ENCODE measurements at places on chromosomes 3 and 15.
A peak's percentile ranks its signal among the peaks of the same experiment; 100 is the strongest.

DNA sequence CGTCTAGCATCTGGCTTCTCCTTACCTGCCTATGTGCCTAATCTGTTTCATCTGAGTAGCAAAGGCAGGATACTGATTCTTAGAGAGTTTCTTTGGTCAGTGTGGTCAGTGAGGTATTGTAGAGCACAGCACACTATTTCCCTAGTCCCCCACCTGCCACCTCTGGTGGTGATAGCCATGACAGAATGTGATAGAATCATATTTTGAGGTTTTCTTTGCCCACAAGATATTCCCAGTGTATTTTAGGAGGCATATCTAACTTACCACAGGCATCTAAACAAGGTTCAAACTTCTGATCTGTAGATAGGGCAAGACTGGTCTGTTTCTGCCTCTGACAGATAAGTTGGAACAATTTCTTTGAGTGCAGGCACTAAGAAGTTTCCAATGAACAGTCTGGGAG is 188.0 kb downstream of the SOX2 start:
- no peak for DNase-seq

DNA sequence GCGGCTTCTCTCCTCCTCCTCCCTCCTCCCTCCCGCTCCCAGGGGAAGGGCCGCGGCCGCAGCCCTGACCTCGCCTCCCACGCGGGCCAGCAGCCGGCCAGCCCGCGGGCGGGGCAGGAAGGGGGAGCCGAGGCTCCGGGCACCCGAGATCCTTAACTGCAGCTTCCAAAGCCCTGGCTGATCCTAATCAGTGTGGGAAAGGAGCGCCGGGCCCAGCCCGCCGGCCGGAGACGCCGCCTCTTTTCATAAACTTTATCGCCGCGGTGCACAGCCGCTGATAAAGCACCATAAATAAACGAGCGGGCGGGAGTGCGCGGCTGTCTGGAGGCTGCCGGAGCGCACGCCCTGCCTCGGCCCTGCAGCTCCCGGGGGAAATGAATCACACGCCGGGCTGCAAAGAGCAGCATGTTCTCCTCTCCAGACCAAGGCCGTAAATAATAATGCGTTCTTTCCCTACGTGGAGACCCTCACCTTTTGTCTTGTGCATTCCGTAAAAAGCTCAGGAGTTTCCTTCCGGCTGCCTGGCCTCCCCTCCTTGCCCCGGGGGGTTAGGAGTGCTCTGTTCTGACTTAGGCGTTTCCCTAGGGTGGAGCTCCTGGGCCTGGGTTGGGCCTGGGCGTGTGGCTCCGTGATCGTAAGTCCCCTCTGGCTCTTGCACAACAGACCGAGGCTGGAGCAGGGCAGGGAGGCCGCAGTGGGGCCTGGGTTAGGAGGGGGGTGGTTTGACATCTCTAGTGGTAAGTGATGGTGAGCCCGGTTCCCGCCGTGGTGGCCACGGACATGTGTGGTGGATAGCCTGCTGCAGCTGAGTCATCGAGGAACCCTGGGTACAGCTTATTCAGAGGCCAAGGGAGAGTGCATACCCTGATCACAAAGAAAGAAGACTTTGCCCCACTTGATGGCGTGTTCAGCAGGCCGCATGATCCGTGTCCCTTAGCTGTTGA is 132.6 kb upstream of the HES1 start:
- DNase-seq, result peak; percentile 86

GRCh38 chr15:67931861-67932260 is 92.0 kb upstream of the RNU6-1 start:
- DNase-seq, result no peak

- DNase-seq, result no peak
Measured at GRCh38 chr3:26687466-26687865, 64.9 kb downstream of the LRRC3B start.

DNA sequence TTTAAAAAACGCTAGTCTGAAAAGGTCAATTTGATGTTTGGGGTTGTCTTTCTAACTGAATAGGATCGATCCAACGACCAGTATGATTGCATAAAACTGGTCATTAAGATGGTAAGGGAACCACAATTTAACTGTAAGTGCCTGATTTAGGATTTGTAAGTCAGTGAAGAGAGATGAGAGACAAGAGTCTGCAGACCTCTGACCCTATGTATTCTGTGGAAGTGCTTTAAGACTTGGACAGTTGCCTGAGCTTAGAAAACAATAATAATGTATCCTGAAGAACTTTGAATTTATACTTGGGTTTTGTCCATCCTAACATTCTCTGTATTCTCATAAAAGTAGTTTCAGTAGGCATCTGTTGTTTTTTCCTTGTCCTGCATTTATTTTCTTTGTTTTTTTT is 221.4 kb upstream of the SUCLG2 start:
- no peak for DNase-seq

- peak; percentile 27 for DNase-seq
Measured at GRCh38 chr3:57943525-57944495, 64.4 kb upstream of the FLNB start.

- DNase-seq, result no peak
Measured at GRCh38 chr15:51755790-51756189, 4.4 kb downstream of the TMOD2 start.

DNA sequence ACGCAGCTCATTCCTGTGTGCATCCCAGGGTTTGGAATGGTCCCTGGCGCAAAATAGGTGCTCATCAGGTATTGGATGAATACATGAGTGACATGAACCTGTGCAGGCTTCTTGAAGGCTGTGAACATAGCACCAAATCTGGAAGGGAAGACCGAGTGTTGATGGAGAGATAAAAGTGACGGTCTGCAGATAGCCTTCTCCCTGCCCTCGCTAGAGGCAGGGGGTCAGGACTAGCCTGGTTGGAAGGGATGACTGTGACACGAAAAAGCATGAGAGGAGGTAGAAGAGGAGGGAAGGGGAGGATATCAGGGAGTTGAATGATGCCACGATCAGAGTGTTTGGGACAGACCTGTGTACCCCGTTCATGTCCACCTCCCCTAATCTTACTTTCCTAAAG is 267.1 kb downstream of the XXYLT1 start:
- DNase-seq, result peak; percentile 14

GRCh38 chr3:196141052-196141865 is 59.4 kb upstream of the TFRC start:
- no peak for DNase-seq

DNA sequence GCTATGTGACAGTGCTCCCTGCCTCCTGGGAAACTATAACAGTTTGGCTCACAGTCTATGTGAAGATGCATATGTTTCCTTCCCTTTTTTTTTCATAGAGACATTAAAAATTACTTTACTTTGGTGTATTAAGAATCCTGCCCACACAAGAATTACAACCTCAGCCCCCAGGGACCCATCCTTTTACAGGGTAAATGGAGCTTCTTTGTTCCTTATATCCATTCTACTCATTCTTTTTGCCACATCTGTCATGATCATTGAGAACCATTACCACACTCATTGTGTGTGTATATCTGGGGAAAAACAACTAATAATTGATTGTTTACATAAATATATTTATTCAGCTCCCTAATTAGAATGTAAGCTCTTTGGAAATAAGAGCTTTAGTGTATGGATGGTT is 157.4 kb downstream of the SSR3 start:
- no peak for DNase-seq

DNA sequence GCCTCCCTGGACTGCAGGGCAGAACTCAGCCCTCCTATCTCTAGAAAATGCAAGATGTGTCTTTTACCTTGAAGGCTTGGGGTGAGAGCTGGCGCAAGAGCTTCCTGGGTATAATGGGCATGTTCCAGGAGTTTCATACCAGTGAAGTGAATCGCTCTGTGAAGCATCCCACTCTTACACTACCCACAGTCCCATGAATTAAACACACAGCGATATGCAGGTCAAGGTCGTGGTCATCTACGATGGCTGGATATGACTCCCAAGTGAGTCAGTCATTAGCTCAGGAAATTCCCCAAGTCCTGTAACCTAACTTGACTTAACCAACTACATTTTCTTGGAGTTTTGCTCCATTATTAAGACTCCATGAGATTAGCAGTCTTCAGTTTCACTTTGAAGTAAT is 439.7 kb downstream of the NTRK3 start:
- DNase-seq, result no peak

GRCh38 chr3:120567370-120568201 is 28.6 kb upstream of the NDUFB4 start:
- DNase-seq, result no peak

DNA sequence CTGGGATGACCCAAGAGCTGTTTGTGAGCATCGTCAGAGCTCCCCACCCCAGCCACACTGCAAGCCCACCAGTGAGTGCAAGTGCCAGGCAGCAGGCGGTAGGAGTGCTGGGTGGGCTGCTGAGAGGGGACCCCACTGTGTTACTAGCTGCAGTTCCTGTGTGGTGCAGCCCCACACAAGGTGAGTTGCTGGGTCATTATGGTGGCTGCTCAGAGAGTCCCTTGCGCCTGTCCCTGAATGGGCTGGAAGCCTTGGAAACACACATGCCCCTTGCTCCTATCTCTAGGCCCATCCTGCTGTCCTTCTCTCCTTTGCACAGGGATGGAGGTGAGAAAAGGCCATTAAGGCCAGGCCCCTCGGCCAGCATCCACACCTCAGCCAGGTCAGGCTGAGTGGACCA is 83.7 kb downstream of the SEC22A start:
- DNase-seq, result no peak

GRCh38 chr15:73024168-73024567 is 28.1 kb upstream of the NEO1 start:
- no peak for DNase-seq

DNA sequence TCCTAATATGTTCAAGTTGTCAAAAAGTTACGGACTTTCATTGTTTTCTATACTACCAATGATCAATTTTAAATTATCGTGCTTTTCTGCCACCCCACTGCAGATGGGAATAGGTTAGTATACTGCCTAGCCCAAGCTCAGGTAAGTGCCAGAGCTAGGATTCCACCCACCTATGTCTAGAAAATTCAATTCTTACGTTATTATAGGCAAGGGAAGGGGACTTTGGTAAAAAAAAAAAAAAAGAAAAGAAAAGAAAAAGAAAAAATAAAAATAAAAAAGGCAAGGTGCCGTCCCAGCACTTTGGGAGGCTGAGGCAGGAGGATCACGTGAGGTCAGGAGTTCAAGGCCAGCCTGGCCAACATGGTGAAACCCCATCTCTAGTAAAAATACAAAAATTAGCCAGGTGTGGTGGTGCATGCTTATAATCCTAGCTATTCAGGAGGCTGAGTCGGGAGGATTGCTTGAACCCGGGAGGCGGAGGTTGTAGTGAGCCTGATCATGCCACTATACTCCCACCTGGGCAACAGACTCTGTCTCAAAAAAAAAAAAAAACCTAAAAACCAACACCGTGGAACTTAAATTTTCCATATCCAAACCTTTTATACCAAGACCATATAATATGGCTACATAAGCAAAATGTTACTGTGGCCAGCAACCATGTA is 1.3 kb downstream of the RPL22L1 start:
- DNase-seq, result no peak

DNA sequence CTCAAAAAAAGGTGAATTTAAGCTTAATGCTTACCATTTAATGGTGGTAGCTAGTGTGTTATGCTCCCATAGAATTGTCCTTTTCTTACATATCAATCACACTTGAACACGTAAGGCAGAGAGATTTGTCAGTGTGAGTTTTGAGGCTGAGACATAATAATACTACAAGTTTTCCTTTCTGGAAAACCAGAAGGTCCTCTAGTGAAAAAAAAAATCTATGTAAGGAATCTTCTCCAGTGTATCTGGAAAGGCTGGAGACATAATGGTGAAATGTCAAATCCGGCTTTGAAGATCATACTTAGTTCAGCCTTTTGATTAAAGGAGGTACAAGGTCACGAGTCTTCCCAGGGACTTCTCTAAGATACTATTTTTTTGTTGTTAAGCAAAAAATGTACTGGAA is 3.4 kb downstream of the TSC22D2 start:
- DNase-seq, result no peak

- no peak for DNase-seq
Measured at GRCh38 chr3:100260081-100260684, 609 bp upstream of the TBC1D23 start.

DNA sequence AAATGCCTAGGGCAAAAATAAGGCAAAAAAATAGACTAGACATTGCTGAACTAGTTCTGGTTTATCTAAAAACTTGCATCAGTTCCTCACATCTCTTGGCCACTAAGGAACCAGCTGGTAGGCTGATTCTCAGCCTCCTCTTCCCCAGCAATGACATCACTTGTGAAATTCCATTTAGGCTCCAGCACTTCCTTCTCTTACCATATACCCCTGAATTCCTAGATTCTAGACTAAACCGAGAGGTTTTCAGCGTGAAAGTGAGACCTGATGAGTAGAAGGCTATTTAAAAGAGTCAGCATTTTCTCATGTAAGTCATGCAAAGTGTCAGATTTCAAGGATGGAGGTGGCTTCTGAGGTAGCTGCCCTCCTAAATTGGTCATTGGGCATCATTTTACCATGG is 247.1 kb upstream of the CDIN1 start:
- no peak for DNase-seq

GRCh38 chr15:68299436-68299835 is 21.9 kb downstream of the FEM1B start:
- peak; percentile 42 for DNase-seq

DNA sequence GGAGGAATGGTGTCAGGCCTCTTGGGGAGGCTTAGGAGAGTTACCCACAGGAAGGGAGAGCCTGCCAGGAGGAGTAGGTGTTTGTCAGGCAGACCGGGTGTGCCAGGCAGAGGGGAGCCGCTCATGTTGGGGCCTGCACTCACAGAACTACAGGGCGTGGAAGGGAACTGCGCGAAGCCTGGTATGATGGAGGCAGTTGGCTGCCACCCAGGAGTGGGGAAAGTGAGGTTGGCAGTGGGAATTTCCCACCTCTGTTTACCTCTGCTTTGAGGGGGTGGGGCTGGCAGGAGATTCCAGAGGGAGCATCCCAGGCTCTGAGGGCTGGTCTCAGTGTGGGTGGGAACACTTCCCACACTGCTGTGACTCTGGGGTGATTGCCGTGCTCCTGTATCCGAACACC is 99.9 kb downstream of the SLCO3A1 start:
- DNase-seq, result no peak

GRCh38 chr15:33194237-33194636 is 277 bp downstream of the FMN1 start:
- no peak for DNase-seq

DNA sequence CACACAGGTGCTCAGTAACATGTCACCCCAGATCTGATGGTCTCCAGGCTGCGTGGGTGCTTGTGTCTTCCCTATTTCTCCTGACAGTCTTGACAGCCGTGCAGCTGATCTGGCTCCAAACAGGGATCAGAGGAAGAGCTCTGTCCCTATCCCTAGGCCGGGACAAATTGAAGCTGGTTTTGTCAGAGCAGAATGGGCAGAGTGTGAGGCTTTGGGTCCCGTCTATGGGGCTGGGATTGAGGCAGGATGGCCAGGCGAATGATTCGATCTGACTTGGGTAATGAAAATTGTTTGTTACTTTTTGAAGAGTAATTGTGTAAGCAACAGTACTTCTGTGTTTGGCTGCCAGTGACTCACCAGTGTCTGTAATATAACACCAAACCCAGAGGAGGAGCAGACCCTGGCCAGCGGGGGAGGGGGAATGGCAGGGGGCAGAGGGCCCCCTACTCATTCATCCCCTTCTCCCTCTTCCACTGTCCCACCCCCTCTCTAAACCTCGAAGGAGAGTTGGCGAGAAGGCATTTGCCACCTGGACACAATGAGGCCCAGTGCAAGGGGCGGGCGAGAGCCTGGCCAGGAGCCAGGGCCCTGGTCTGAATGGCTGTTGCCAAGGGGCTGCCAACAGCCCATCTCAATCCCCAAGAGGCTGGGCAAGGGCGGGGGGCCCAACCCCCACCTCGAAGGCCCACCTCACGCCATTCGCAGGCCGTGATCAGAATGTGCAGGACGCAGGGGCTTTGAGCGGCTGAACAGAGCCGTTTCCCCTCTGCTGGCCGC is 4.9 kb upstream of the MAGEF1 start:
- DNase-seq, result peak; percentile 42

- no peak for DNase-seq
Measured at GRCh38 chr3:157465741-157466140, 29.1 kb downstream of the PTX3 start.
